ENCODE measurements at places on chromosomes 12 and 14.

GRCh38 chr12:93937812-93938211 is 210.6 kb upstream of the PLXNC1 start:
- no peak for DNase-seq

- no peak for DNase-seq
These were observed 13.6 kb upstream of the LEMD3 start for GRCh38 chr12:65155784-65156183.

DNA sequence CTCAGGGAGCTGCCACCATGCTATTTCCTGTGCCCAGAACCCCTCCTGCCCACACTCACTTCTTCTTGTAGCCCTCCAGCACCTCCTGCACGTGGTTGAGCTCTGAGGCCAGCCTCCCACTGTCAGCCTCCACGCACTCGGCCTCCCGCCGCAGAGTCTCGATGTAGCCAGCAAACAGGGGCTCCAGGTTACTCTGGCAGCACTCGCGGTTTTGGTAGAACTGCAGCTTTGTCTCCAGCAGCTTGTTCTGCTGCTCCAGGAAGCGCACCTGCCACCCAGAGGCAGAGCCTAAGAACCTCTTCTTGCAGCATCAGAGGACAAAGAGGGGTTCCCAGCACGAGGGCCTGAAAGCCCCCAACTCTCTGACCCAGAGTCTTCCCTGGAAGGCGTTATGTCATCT is 2.1 kb downstream of the KRT83 start:
- no peak for DNase-seq

- no peak for DNase-seq
These were observed 53.0 kb upstream of the CORO1C start for GRCh38 chr12:108784270-108784669.

DNA sequence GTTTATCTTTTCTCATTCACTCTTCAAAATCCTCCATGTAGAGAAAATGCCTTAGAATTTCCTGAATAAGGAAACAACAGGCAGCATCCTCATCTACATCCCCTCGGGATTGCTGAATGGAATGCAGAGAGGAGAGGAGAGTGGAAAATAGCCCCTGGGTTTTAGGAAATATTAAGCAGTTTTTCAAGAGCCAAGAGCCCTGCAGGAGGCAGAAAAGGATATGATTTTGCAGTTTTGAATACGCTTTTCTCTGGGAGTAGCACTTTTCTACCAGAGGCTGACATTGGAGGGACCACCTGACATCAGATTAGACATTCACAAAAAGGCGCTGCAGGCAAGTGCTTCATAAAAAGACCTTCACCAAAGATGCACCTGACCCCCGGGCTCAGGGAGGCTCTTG is 362.2 kb upstream of the SFSWAP start:
- DNase-seq = no peak

DNA sequence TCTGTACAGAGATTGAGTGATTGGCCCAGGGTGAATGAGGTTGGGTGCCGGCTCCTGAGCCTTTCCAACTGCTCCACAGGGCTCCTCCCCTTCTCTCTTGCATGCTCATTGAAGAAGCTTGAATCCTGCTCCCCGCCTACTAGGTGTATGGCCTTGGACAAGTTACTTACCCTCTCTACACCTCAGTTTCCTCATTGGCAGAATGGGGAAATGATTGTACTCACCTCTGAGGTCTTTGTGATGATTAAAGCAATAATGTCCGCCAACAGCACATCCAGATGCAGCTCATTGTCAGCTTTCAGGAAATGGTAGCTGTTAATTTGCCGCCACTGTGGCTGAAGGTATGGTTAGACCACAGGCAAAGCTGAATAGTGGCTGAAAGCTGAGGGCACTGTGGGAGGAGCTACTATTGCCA is 174.1 kb downstream of the CRADD start:
- no peak for DNase-seq

- DNase-seq = no peak
These were observed 99.5 kb downstream of the NEDD1 start for GRCh38 chr12:97006585-97006984.

- DNase-seq = no peak
These were observed 26.9 kb downstream of the BATF start for GRCh38 chr14:75549169-75549568.

DNA sequence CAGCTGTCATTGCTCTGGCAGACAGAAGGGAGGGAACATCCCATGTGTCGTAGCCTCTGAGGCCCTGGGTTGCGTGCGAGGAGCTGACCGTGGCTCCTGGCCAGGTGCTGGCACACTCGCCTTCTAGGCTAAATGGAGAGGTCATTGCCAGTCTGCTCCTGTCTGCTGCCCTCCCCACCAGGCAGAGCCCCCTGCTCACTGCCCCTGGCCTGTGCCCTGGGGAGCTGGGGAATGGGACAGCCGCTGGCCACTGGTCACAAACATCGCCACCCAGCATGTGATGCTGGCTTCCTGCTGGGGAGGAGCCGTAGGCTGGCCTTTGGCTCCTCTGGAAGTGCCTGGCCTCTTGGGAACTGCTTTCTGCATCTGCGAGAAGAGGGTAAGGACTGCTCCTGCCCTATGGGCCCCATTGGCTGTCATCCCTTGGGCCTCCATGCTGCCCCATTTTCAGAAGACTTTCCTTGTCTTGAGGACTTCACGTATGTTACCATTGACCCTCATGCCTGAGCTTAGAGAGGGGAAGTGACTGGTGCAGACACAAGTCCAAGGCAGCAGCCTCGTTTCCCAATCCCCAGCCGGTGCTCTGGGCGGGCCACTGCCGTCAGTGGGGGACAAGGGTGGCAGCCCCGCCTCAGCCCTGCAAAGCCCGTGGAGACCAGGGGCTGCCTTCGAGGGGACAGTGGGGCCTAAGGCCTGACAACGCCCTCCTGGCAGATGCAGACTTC is 2.0 kb upstream of the TNFAIP2 start:
- no peak for DNase-seq

DNA sequence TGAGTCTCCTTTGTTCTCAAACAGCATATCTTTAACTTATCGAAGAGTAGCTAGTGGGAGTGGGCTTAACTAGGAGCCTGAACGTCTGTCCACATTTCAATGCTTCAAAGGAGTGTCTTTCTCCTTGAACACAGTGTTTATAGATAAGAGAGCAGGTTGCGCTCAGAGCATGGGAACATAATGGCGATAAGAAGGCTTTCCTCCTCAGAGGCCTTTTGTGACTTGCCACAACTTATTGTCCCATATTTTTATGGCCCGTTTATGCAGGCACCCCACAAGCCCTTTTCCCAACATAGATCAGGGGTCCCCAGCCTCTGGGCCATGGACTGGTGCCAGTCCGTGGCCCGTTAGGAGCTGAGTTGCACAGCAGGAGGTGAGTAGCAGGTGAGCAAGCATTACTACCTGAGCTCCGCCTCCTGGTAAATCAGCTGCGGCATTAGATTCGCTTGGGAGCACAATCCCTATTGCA is 2.6 kb upstream of the DDX47 start:
- no peak for DNase-seq

DNA sequence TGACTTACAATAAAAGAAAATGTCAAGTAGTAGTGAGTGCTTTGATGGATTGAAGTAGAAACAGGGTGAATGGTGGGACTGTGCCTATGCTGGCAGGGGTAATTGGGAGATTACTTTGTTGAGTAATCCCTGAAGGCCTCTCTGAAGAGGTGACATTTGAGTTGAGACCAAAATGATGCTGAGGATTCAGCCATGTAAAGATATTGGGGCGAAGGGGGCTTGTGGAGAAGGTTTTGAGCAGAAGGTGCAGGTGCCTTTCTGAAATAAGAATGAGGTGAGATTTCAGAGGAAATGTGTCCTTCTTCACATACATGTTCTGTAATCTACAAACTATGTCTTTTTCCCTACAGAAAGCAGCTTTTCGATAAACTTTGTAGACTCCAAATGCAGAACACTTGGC is 8.0 kb downstream of the GNG2 start:
- no peak for DNase-seq

- peak; percentile 24 for DNase-seq
These were observed 5.2 kb upstream of the CNPY2 start for GRCh38 chr12:56321027-56321426.

DNA sequence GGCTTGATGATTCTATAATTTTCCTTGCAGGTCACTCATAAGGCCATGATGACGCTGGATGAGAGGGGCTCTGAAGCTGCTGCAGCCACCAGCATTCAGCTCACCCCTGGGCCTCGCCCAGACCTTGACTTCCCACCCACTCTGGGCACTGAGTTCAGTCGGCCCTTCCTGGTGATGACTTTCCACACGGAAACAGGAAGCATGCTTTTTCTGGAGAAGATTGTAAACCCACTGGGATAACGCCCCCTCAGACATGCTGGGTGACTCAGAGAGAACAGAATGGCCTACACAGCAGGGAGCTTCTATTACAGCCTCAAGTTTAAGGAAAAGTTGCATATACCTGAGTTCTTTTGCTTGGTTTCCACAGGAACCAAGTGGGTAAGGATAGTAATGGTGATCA is 34.3 kb downstream of the SERPINA3 start:
- peak; percentile 70 for DNase-seq

DNA sequence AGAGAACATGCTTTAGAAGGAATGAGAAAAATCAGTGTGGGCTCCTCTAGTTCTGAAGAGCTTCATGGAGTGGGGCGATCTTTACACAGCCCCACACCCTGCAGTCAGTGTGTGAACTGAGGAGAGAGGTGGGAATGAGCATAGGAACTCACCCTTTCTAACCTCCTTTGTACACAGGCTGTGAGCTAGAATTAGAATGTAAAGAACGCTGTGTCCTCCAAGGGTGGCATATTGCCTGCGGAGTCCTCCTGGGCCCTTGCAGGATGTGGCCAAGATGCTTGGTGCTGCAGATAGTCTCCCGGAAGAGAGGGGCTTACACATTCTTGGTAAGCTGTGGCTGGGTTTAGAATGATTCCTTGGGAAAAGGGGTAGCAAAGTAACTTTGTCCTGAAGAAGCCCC is 43.9 kb downstream of the NINJ2 start:
- DNase-seq = no peak

GRCh38 chr14:68759937-68760336 is 32.9 kb downstream of the ZFP36L1 start:
- no peak for DNase-seq

DNA sequence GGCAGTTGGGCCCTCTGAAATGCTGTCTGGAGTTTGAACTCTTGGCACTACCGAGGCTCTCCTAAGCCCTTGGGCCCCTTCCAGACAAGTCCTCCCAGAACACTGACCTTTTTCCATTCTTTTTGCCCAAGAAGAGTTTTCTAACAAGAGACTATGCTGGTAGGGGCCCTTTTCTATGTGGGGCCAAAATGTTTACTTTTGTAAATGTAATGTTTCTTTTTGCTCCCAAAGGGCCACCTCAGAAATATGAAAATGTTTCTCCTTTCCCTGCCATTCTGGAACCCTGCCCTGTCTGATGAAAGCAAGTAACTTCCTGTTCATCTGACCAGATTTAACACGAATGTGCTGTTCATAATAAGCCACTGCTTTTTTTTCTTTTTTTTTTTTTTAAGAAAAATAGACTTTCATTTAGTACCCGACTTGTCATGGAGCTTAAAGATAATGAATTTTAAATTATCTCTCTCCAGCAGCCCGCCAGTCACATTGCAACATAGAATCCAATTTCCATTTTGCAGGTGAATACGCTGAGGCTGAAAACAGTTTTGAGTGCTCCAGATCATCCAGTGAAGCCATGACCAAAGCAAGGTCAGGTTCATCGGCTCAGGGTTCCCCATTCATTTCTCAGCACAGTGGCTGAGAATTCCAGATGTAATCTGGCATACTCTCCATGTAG is 169.9 kb downstream of the DPF3 start:
- no peak for DNase-seq

DNA sequence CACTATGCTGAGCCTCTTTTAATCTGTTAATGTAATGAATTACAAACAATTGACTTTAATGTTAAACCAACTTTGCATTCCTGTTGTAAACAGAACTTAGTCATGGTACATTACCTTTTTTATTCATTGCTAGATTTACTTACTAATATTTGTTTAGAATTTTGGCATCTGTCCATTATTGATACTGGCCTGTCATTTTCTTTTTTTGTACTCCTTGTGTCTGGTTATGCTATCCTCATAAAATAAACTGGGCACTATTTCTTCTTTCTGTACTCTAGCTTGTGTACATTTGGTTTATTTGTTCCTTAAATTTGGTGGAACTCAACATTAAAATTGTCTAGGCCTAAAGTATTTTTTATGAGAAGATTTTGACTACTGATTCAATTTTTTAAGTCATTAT is 32.1 kb downstream of the SPATA7 start:
- DNase-seq = no peak
